ENCODE measurements at places on chromosomes 16 and 17. TPM values are rescaled to one million over a fixed set of nuclear protein-coding genes. Genes with fewer than 3 reads are reported as not detected.

Gene CACNA1H
- 3.3 TPM for total RNA-seq

Gene KRT13
- not detected for total RNA-seq

Gene STH
- not detected for total RNA-seq

Gene PERCC1
- total RNA-seq = not detected

Gene IKZF3
- not detected for total RNA-seq

Gene PTGES3L
- total RNA-seq = not detected

Gene ITGAL
- total RNA-seq = not detected

Gene SDR42E2
- not detected for total RNA-seq

Gene GUCY2D
- not detected for total RNA-seq

Gene CIITA
- 1.9 TPM for total RNA-seq

Gene C16orf74
- total RNA-seq = 2.2 TPM

Gene SPG7
- 103 TPM for total RNA-seq

Data from cardiac ventricle fibroblast (primary cell).